BJ (cell line): ENCODE measurements at places on chromosomes 4 and X. TPM values are rescaled to one million over a fixed set of nuclear protein-coding genes. Genes with fewer than 3 reads are reported as not detected.

DNA sequence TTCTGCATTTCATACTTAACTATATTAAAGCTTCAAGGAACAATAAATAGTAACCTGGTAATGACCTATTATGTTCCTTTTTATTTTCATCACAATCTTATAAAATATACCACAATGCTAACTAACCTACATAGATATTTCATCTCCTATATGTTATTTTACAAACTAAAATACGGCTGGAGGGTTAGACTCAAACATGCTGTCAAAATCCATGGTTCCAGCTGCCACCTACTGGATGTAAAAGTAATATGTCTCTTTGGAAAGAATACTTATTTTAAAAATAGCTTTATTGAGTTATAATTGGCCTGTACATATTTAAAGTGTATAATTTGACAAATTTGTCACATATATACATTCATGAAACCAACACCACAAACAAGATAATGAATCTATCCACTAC, 15.0 kb downstream of the RGN start:
- no peak for DNase-seq

GRCh38 chr4:104447294-104447693, 47.4 kb downstream of the CXXC4 start:
- no peak for DNase-seq

DNA sequence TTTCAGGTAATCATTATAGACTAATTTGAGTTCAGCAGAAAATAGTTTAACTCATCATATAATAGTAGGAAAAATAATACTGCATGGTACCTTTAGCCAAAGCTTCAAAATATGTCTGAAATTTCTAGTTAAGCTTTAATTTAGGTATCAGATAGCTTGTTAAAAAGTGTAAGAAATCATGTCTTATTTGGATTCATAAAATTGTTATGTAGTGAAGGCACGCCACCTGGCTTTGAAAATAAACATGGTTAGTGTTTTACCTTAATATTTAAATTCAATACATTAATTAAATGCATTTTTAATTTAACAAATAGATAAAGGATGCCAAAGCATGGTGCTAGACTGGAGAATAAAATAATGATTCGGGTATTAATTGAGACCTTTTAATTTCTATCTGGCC, 211.4 kb downstream of the FSTL5 start:
- no peak for DNase-seq

Gene GAGE12H
- not detected in 2 replicates for polyA plus RNA-seq
